DMS79 (cell line): ENCODE measurements at places on chromosomes 3 and 15.

DNA sequence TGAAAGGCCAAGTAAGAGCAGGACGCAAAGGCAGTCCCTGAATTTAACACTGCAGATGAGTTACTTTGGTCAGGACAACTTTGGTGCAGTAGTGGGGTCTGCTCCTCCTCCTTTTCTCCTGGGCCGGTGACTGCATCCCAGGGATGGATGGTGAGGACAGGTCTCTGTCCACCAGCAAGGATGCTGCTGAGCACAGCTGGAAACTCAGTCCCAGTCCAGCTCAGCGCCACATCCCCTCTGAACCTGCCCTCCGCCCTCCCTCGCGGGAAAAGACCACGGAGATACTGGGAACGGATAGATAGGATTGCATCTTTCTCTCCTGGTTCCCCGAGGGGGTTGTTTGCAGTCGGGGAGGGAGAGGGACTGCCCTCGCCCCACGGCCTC is 13.8 kb downstream of the GRAMD2A start:
- no peak for DNase-seq

GRCh38 chr15:65583701-65584100 is 27.2 kb downstream of the INTS14 start:
- no peak for DNase-seq

DNA sequence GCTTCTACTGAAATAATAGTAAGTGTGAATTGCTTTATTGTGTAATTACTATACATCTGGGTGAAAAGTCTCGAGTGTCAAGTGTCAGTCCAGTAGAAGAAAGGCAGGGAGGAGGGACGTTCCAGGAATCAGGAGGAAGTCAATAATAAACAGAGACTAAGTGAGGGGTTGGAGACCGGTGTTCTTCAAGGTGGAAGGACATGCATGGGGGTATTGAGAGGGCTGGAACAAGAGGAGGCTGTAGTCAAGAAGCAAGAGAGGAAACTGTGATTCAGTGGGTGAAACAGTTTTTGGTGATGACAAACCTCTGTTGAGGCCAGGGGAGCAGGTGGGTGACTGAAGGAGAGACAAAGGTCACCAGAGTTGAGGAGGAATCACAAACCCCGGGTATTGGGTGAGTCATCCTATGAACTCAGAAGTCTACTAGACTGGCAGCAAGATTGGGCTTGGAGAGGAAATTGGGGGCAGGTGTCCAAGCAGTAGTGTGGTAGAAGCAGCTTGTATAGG is 11.6 kb upstream of the SCAMP5 start:
- DNase-seq, result no peak

DNA sequence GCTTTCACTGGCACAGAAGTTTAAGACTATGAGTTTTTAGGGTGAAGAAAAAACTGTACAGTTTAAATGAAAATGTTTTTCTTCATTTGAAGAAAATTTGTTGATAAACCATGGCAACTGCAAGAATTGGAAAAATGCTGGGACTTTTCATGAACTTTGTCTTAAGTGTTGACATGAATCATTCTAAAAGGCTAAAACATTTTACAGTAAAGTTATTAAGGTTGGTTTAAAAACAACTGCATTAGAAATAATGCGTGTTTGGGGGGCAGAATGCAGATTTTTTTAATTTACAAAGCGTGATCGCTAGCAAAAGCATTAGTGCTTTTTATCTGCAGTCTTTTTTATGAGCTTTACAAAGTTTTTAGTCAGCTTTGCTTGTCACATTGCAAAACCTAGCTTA is 601.9 kb upstream of the TGFBR2 start:
- DNase-seq, result no peak

DNA sequence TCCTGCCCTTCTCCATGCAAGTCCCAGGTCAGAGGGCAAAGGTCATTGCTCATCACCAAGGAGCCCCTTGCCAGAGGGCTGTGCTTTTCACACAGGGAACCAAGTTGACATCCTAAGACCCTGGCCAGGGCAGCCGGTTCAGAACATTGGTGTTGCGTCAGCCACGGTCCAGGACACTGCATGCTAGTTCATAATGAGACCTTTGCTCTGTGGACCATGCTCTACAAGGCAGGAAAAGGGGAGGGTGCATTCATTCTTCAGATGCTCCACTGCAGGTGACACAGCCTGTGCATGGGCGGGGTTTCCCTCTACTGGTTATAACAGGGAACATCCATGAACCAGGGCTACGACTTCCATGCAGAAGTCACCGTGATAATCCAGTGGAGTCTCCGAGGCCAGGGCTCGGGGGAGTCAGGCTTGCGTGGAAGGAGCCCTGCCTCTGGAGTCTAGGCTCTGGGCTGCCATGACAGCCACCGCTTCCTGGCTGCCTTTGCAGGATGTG is 81.6 kb downstream of the OCA2 start:
- DNase-seq, result no peak
